ENCODE measurements at places on chromosomes 3 and 15.

GRCh38 chr3:27943106-27943505 is 221.0 kb upstream of the EOMES start:
- no peak for DNase-seq

DNA sequence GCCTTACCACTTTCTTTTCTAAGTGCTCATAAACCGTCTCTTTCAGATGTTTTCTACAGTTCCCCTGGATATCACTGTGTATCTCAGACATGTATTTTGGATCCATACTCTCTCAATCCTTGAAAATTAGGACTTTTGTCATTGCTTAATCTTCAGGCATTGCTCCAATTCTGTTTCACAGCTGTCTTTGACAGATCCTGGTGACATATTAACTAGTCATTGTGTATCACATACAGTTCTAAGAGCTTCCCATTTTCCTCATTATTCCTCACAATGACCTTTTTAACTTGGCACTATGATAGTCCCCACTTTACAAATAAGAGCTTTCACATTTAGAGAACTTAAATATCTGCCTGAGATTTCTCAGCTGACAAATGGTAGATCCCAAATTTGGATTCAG is 151.7 kb downstream of the CLSTN2 start:
- no peak for DNase-seq

DNA sequence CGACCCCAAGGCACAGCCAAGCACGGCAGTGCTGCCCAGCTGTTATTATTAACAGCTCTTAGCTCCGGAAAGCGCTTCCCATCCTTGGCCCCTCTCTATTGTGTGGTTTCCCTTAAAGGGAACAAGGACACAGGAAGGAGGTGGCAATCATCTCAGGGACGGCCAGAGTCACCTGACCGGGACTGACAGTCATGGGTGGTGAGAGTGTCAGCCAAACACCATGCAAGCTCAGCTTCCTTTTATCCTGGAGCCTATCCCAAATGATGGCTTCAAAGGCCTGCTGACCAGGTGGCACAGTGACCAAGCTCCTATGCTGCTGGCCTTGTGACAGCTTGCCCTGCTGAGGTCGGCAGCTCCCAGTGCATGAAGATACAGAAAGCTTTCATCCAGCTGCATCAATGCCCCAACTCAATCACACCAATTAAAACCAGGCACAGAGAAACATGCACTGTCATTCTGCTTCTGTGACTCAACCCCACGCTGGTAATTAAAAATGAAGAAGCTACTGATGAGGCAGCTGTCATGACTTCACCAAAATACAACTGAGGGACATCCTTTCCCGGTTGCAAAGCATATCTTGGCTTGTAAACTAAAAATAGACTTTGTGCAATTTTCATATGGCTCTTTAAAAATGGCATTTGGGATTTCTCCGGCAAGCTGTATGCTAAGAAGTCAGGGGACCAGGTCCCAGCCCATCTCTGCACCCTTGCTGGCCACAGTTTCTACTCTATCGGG is 34.0 kb downstream of the PCSK6 start:
- DNase-seq: peak; percentile 56

- no peak for DNase-seq
Measured at GRCh38 chr3:27224197-27224596, 145.0 kb downstream of the NEK10 start.

GRCh38 chr3:194166682-194167479 is 30.9 kb downstream of the HES1 start:
- no peak for DNase-seq

DNA sequence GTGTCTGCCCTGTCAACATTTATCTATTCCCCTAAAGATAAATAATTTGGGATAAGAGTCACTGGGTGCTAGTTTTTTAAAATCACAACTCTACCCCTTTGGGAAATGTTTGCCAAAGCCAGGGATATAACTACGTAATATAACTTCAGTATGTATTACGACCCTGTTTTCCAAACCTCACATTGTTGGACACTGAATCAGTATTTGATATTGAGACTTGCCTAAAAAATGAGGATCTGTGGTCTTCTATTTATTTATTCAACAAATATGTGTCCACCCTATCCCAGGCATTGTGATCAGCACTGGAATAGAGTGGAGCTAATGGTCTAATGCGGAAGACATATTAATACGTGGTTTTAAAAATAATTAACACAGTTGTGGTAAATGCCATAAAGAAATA is 4.5 kb upstream of the MGA start:
- no peak for DNase-seq

DNA sequence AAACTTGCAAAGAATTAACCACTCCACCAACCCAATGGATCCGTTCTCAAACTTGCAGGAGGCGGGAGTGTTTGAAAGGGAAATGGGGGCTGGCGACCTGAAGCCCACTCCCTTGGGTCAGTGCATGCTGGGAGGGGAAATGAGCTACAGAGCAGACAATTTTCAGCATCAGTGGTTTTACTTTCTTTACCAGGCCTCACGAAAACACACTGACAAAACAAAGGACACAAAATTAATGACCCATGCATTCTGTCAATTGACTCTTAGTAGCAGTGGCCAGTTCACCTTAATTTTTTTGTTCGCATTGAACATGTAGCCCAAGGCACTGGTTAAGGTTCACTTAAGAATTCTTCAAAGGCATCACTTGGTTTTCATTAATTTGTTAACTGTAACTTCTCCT is 413.5 kb downstream of the MECOM start:
- no peak for DNase-seq

DNA sequence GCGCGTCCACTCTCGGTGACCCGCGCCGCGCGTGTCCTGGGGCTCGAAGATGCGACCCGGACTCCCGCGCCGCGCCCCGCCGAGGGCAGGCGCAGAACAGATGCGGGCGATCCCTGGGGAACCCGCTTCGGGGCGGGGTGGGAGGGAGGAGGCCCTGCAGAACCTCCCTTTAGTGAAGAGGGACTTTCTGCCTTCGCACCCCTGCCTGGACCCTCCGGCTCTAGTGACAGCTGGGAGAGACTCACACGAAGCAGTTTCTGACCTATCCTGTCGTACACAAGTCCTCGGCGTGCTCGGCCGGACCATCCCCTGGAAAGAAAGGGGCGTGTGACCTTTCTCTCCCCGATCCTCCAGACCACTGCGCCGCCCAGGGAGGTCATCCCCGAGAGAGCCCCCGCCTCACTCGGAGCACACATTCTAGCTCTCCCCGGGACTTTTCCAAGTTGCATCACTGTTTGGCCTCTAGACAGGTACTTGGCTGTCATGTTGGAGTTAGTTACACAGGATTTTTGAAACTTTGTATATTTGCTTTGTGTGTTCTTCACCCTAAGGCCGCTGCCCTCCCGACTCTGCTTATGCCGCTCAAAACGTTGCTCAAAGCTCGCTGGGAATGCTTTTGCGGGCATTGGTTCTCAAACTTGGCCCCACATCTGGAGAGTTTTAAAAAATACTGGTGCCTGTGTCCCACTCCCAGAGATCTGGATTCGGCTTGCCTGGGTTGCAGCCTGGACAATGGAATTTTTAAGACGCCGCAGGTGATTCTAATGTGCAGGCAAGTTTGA is 582 bp downstream of the CGNL1 start:
- DNase-seq: no peak

DNA sequence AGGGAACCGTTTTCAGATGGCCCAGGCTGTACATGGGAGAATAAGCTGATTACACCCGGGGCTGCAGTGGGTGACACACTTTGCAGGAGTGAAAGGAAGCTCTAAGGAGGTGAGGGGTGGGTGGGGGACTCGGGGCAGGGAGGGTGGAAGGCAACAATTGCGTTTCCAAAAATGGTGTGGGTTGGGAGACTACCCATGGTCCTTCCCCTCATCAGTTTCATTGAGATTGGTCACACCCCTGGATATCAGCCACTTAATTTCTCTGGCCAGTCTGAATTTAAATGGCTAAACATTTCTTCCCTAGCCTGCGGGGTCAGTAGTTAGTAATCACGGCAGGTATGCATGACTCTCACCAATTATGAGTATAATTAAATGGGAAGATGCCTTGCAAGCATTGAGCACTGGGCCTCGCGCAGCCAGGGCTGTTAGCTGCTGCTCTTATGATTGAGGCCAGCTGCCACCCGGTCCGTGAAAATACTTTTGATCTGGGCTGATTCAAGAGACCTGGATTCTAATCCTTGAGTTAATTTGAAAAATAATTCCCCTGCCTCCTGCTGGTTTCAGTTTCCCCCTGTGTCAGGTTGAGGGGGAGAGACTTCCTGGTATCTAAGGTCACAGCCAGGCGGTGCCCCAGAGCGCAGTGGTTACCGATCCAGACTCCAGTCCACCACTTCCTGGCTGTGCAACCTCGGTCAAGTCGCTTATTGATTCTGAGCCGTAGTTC is 23.3 kb downstream of the SLC6A6 start:
- DNase-seq: peak; percentile 72

GRCh38 chr3:69649120-69650065 is 89.9 kb upstream of the MITF start:
- no peak for DNase-seq

GRCh38 chr15:27670486-27671209 is 428.5 kb downstream of the OCA2 start:
- DNase-seq: no peak

GRCh38 chr15:99341786-99342185 is 90.5 kb downstream of the LRRC28 start:
- DNase-seq: no peak

GRCh38 chr15:65287520-65287855 is 805 bp upstream of the PARP16 start:
- DNase-seq: no peak

DNA sequence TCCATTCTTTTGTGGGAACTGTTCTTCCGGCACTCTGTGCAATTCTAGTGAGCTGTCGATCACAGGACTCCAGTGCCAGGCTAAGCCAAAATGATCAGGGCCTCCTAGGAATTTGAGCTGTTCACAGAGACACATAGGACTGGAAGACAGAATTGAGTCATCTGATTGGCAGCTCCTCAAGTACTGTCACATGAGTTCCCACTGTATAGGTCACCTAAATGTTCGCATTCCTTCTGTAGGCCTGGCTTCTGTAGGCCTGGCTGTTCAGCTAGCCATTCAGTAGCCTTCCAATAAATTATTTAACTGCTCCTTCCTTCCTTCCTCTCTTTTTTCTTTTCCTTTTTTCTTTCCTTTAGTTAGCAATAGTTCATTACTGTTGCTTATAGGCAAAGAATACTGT is 4.3 kb downstream of the PROS1 start:
- no peak for DNase-seq

DNA sequence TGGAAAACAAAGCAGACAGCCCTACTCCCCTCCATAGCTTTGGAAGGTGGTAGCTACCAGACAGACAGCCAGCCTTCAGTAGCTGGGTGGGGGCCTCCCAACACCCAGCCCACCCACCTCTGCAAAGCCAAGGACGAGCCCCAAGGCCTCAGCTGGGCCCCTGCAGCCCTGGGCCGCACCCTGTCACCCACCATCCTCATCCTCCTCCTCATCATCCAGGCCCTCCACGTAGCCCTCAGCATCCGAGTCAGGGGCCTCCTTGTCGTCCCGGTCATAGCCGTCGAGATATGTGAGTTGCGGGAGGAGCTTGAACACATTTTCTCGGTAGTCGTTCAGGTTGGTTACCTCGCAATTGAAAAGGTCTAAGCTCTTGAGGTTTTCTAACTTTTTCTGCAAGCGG is 36.5 kb downstream of the ANP32A start:
- no peak for DNase-seq

- DNase-seq: peak; percentile 23
Measured at GRCh38 chr3:185824051-185825005, 514 bp downstream of the IGF2BP2 start.

DNA sequence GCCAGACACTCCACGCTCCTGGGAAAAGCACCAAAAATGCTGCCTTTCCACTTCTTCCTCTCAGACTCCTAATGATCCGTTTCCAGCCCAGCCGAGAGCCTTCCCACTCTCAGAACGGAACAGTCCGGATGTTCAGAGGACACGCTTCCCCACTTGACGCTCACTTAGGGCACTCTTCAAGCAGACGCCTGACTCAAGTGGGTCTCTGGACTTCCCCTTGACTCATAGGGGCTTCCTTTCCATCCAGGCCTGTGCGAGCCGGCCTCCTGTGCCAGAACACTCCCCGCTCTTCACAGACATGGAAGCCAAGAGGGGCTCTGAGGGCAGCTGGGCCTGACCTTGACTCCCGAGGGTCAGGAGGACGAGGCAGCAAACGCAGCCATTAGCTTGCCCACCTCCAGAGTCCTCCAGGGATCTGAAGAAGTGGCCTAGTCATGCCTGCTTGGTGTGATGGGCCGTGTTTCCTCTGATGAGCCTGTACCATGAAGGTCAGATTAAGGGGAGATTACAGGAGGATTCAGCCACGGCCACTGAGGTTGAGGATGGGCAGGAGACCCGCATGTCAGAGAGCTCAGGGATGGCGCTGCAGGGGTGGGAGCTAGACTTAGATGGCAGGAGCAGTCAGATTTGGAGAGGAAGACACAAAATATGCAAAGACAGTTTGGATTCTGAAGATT is 114.7 kb upstream of the TLE3 start:
- no peak for DNase-seq

DNA sequence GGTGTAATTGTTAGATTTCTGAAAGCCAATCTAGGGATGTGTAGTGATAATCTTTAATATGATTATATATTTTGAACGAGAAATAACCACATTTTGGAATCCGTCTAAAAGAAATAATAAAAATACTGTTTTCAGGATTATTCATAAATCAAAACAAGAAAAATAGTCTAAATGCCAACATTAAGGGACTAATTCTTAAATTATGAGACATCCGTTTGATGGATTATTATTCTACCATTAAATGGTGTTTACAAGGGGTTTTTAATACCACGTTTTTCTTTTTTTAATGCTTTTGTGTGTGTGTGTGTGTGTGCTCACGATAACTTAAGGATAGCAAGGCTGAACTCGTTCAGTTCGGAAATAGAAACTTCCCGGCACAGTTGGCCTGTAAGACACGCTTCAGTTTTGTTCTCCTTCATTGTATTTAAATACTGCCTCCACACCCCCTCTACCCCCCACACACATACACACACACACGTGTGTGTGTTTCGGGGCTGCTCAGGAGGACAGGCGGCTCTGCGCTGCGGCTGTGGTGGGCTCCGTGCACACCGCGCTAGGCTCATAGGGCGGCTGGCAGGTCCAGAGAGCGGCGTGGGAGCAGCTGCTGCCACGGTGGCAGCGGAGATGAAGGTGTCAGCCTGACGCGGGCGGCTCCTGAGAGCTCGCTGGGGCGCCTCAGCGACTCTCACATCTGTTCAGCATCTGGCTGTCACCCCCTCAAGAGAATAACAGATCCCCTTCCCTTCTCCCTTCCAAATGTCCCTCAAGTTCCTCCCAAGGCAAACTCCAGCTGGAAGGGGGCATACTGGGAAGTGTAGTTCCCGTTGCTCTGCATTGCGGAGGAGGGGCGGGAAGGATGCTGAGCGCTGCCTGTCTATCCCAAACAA is 23.0 kb upstream of the ANP32A start:
- DNase-seq: peak; percentile 15

DNA sequence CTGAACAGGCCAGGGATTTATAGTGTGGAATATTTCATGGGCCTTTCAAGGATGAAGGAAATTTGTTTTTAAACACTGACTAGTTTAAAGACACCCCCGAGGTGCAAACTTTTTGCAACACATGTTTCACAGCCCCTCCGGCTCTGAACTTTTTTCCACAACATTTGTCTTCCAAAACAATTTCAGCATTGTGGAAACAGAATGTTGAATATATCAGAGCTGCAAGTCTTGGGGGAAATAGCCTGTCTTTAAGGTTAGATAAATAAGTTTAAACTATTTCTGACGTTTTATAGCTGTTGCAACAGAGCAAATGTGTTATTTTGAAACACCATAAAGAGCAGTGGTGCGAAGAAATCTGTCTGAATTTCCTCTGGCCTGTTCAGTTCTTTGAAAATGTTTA is 229.2 kb upstream of the GOLGA6L4 start:
- DNase-seq: no peak

Measured in activated CD4-positive, alpha-beta T cell treated with anti-CD3 and anti-CD28 coated beads, Interleukin-10, Interleukin-2, amounts not matched to agents 100 ng/mL and 50 ng/mL, durations not matched to agents 16 hours and 8 hours (primary cell).